ENCODE measurements at places on chromosomes 4 and X.

- no peak for DNase-seq
Observed at GRCh38 chr4:90580326-90580725, 453.1 kb downstream of the CCSER1 start.

DNA sequence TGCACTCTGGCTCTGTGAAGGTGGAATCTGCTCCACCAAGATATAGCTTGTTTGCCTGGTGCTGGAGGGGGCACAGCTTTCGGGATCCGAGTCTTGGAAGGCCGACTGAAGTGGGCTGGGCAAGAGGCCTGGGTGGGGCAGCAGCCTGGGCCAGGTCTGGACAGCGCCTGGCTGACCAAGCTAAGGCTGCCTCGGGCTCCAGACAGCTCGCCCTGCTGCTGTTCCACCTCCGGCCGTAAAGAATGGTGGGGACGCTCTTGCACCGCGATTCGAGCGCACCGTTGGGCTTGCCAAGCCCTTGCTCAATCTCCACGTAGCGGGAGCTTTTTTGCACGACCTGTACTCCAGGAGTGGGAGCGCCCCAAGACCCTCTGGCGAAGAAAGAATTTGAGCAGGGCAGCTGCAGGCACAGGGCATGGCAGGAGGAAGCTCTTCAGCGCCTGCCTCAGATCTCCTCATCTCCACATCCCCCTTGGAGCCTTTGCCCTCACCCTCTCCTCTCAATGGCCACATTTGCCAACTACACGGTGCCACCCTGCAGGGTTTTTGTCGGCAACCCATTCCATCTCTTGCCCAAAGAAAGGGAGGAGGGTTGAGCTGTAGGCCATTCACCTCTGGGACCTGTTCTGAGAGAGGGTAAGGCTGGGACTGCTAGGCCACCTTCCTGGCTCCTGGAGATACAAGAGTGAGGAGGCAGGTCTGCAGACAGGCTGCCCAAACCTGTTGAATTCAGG, 18.9 kb downstream of the CNGA2 start:
- peak; percentile 14 for DNase-seq

- no peak for DNase-seq
Observed at GRCh38 chrX:43836435-43837184, 45.6 kb downstream of the MAOB start.

GRCh38 chrX:102517326-102517725, 787 bp upstream of the TMSB15A start:
- no peak for DNase-seq

GRCh38 chr4:58453956-58454355, 1343.8 kb upstream of the IGFBP7 start:
- no peak for DNase-seq
